ENCODE measurements at places on chromosomes 3 and 15.

DNA sequence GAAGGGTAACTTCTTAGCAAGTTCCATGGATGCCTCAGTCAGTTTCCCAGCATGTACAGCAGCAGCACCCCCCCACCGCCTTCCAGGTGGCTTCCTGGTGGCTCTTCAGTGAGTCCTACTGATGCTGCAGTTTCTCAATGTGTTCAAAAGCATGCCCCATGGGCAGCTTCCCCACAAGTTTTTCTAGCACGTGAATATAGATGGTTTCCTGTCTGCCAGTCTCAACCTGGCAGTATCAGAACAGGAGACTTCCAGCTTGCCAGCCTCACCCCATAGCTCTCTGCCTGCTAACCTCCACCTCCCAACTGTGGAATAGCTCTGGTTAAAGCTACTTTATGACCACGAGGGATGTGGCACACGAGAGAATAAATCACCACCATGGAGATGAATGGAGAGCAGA lies 188.3 kb upstream of the SLCO3A1 start:
- no peak for DNase-seq

- no peak for DNase-seq
Observed at GRCh38 chr3:179348325-179349013, 960 bp downstream of the MFN1 start.

DNA sequence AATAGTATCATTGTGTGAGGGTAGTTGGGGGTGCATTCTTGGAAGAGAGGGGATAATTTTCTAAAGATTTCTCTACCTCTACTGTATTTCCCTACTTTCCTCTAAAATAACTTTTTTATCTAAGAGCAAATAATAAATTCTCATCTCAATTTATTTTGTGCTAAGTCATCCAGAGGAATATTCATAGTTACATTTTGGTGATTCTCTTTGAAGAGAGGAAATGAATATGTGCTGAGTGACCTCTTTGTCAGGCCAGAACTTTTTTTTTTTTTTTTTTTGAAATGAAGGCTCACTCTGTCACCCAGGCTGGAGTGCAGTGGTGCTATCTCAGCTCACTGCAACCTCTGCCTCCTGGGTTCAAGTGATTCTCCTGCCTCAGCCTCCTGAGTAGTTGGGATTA lies 15.1 kb upstream of the CCDC80 start:
- DNase-seq: no peak

GRCh38 chr3:3110299-3110630 lies at the start of gene IL5RA:
TSS of gene IL5RA (minus strand) at chr3:3110374. CDS start at chr3:3104984, 5,390 bp downstream.
- no peak for DNase-seq

DNA sequence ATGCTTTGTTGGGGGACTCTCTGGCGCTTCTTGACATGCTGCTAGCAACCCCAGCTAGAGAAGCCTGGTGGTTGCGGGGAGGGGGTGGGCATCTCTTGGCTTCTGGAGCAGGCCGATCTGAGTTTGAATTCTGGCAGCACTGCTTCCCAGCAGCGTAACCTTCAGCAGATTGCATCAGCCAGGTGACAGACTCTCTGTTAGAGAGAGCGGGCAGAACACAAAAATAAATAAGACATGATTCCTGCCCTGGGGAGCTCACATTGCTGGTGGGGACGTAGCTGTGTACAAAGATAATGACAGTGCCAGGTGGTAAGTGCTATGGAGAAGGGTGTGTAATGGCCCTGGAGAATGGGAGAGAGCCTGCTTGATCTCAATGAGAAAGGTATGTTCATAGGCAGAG lies 87.4 kb downstream of the THSD4 start:
- no peak for DNase-seq

DNA sequence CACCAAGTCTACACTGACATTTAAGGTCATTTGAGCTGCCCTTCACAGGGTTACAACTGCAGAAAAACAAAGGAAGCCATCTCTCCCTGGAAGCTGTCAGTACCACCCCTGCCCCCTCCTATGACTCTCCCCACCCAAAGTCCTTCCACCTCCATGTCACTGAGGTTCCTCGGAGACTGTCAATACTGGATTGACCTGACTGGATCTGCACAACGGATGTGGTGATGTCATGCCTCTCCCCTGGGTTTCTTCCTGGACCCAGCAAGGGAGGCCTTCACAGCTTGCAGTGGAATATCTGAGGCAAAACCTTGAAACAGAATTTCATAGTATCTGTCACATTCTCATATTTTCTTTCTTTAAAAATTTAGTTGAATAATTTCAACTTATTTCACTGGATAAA lies 153.5 kb downstream of the CLSTN2 start:
- no peak for DNase-seq

All from AG04450 (cell line).